Occipital lobe (tissue), 3 donors: ENCODE measurements at places on chromosomes 5 and 9. TPM values are rescaled to one million over a fixed set of nuclear protein-coding genes. Genes with fewer than 3 reads are reported as not detected.

Gene DAB2IP
- total RNA-seq, result 11.9 TPM

GRCh38 chr5:10627160-10627701, 63.4 kb downstream of the ANKRD33B start:
- DNase-seq, result no peak

DNA sequence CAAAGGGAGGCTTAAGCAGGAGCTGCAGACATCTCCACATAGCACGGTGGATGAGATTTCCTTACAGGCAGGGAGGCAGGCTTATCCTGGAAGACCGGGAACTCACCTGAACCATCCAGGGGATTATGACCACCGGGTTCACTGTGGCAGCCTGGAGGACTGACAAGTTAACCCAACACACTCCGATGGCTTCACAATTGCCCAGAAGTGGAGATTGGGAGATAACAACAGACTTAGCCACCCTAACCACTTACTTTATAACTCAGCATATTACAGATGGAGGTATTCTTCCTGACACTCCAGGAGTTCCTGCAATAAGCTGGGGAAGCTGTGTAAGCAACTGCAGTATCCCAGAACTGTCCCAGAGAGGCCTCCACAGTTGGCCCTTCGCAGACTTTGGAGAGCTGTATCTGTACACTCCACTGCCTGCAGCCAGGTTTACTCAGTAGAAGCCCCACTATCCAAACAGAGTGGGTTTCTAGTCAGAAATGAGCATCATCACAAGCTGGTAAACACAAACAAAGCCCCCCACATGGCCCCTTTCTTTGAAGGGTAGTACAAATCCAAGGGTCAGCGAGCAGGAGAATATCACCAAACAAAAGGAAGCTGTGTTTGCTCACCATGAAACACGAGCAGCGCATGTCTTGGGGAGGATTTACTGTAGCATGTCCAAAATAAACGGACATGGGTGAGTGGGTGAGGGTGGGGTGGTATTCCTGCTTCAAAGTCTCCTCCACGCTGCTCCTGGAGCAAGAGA, 462.2 kb downstream of the RASEF start:
- DNase-seq, result no peak

Gene SUSD3
- 1.6 TPM for total RNA-seq

Gene PCDHGB6
- total RNA-seq, result 12.8 TPM

Gene IGIP
- 11.9 TPM for total RNA-seq

Gene PTGES
- 3.3 TPM for total RNA-seq

Gene ROPN1L
- total RNA-seq, result 1.9 TPM

GRCh38 chr5:135186662-135187522, 152.9 kb upstream of the PITX1 start:
- no peak for DNase-seq

Gene UNC13B
- total RNA-seq, result 12.3 TPM

GRCh38 chr5:87541033-87541432, 128.3 kb upstream of the CCNH start:
- DNase-seq, result peak; percentile 55

DNA sequence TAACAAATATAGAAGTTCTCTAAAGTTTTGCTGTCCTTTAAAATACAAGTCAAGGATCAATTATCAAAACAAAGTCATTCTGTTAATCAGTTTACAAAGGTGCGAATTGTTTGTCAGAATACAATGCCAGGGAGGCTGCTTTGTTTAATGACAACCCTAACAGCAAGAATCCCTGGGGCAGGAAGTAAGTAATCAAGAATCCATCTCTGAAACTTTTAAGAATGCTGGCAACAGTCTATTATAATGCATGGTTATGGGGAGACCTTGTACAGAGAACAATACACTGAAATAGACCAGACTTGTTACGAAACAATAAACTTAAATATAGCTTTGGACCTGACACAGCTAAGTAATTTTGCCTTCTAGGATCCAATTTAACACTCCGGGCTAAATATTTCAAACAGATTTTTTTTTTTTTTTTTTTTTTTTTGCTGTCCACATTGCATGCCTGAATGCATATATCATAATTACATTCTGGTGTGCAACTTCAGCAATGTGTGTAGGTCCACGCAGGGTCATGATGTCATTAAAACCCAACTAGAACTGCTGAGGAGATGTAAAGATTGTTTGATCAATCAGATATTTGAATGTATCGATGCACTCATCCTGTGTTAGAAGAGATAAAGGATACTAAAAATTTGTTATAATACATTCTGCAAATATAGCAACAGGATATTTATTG, 421.3 kb downstream of the CETN3 start:
- DNase-seq, result no peak

Gene LEAP2
- total RNA-seq, result 2.0 TPM

DNA sequence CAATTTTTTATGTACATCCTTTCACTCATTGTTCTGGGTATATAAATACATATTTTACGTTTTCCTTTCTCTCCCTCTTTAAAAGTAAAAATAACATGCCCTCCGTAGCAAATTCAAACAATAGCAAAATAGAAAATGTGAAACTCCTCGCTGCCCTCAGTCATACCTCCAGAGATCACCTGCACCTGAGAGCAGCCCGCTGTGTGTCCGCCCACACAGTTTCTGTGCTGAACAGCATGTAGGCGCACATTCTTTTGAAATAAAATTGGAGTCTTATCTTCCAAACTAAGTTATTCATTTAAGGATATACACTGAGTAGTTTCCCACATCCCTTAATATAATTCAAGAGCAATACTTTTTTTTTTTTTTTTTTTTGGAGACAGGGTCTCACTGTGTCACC, 255.7 kb downstream of the AOPEP start:
- DNase-seq, result no peak

Gene PCAT7
- not detected for total RNA-seq

DNA sequence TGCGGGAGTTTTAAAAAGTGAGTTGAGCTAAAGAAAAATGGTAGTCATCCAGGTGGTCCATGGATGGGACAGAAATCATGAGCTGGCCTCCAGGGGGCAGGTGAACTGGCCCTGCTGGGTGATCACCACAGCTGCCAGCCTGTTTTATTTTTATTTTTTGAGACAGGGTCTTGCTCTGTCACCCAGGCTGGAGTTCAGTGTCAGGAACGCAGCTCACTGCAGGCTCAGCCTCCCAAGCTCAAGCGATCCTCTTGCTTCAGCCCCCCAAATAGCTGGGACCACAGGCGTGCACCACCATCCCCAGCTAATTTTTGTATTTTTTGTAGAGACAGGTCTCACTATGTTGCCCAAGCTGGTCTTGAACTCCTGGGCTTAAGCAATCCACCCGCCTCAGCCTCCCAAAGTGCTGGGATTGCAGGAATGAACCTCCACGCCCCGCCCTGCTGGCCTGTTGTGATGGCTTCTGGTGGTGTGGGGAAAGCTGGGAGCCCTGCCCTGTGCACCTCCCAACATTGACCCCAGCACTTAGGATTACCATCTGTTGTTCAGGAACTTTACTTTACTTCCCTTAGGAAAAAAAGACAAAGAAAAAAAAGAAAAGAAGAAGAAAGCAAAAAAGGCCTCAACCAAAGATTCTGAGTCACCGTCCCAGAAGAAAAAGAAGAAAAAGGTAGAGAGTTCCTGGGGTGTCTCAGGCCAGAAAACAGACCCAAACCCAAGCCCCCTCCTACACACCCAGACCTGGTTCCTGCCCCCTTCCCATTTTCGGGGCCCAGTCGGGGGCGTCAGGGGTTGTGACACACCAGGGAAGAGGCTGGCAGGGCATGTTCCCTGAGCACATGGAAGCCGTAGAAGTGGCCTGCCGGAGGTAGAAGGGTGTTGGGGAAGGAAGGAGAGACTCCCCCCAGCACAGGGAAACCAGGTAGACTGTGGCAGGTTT, 14.7 kb downstream of the CD74 start:
- no peak for DNase-seq

DNA sequence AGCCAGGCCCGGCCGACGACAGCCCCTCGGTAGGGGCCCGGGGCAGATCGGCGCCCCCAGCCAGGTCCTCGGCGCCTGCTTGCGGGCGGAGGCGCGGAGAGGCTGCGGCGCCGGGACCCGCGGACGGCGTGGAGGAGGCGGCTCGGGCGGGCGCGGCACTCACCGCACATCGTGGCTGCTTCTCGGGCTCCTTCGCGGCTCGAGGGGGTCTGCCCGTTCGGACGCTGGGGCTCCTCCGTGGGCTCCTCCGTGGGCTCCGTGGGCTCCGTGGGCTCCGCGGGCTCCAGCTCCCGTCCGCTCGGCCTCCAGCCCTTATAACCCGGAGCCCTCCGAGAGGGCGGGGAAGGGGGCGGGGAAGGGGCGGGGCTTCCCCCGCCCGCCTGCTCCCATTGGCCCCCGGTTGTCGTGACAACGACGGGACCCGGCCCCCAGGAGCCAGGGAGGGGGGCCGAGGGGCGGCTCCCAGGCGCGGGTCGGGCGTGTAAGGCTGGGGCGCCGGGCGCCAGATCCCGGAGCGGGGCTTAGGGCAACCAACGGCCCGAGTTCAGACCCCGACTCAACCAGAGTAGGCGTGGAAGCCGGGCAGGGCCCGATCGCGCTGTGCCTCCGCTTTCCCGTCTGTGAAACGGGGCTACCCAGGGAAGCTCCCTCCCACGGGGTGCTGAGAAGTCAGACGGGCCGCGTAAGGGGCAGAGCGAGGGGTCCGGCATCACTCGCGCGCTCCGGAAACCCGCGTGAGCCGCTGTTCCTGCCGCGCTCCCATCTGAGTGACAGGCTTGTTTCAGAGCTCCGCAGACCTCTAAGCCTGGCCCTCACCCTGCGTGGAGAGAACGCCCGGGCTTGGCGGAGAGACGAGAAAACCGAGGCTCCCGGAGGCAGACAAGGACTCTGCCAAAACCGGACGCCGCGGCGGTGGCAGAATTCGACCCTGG, at the start of gene GFPT2:
TSS of gene GFPT2 (minus strand) at position 289 of the 932 bp plus-strand sequence. CDS start at position 170, 119 bp downstream.
- peak; percentile 86 for DNase-seq

DNA sequence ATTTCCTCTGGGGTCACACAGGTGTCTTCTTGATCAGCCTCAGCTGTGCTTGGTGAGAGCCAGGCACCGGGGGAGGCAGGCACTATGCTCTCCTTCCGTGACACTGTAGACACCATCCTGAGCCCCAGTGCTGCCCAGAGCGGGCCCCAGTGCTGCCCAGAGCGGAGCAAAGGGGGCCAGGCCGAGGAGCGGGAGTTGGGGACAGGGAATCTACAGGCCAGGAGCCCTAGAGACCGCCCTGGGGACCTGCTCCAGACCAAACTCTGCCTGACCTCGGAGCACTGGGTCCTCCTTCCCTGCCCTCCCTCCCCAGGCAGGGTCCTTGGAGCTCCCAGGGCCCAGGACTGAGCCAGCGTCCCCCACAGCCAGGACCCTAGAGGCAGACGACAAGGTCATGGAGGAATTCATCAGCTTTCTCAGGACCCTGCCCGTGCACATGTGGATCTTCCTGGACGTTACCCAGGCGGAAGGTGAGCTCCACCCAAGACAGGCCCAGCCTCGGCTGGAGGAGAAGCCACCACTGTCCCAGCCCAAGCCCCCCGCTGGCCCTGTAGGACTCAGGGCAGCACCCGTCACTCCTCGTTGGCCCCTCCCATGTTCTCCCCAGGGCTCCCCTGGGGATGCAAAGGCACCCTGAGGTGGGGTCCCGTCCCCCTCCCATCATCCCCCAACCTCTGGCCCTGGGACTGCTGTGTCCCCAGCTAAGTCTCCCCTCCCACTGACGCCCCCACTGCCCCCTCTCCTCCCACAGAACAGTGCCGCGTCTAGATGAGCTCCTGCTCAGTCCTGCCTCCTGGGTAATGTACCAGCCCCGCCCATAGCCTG, 30.2 kb downstream of the PAEP start:
- no peak for DNase-seq

DNA sequence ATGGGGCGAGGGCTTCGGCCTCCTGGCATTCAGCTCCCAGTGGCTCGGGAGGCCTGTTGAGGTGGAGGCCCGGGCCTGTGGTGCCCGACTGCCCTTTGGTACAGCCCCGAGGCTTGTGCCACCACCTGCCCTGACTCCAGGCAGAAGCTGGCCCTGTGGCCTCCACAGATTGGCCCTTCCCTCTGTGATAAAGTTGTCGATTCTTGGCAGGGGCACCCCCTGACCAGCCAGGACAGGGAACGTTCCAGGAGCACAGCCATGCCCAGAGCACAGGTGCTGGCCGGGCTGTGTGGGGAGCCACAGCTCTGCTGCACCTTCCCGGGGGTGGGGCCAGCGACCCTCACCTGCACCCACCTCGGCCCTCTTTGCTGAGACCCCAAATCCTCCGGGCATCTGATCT, 32.7 kb downstream of the SLC6A18 start:
- no peak for DNase-seq

- no peak for DNase-seq
Observed at GRCh38 chr5:154181161-154181560, 9.4 kb upstream of the GALNT10 start.

DNA sequence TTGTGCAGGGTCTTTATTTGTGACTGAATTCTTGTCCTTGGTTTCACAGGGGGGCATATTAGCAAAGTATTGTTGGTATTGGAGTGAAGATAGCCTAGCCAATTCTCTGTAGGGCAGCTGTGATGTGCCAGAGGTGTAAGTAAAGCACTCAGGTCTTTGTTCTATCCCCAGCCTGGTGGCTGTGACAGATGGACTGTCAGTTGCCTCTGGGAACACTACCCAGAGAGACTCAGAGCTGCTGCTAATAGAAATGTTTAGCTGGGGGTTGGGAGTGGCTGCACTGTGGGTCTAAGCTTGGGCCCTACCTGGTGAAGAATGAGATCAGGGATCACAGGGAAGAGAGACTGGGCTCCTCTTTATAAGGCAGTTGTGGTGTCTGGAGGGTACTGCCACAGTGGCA, 1006.5 kb upstream of the TYRP1 start:
- DNase-seq, result no peak

GRCh38 chr9:121735065-121735792, 83.8 kb downstream of the DAB2IP start:
- no peak for DNase-seq

DNA sequence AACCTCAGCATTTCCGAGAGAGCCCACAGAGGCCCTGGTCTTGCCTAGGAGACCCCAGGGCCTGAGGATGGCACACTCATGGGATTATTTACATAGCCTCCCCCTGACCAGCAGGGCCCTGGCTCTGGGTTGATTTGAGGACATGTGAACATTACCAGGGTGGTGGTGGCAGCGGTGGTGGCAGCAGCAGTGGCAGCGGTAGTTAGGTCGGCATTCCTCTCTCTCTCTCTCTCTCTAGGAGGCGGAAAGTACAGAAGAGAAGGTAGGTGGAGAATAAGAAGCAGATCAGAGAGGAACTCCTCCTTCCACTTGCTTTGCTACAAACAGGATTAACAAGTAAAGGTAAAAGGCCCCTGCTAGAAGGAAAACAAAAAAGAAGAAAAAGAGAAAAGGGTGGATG, 39.3 kb downstream of the B4GALT1 start:
- DNase-seq, result no peak

Gene MEIKIN
- total RNA-seq, result 1.7 TPM

Gene GRHPR
- total RNA-seq, result 61.6 TPM

- no peak for DNase-seq
Observed at GRCh38 chr5:37847978-37848425, 8.2 kb upstream of the GDNF start.

DNA sequence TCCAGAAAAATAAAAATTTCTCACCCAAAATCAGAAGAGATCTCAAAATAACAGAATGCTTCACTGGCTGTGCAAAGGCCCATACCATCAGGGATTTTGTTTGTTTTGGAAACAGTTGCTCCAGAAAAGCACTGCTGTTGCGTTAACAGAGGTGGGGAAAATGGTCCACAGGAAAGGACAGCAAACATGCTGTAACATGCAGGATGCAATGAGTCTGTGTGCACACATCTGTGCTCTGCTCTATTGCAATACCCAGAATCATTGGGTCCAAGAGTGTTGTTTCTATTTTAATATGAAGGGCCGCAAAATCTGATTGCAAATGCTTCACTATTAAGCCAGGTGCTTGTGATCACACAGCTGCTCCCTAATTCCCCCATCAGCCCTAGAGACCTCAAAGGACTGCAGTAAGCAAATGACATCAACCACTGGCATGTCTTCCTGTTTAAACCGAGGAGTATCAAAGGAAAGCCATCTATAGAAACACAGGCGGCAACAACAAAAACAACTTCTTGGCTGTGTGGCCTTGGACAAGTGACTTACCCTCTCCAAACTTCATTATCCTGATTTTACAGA, 141.0 kb downstream of the DCP2 start:
- no peak for DNase-seq
